ENCODE measurements at places on chromosomes 7 and 10.

- DNase-seq = no peak
Measured at GRCh38 chr7:32479574-32480200, 10.5 kb downstream of the LSM5 start.

- no peak for DNase-seq
Measured at GRCh38 chr7:134329614-134330346, 13.1 kb upstream of the SLC35B4 start.

GRCh38 chr7:41012041-41012440 is 690.8 kb downstream of the INHBA start:
- DNase-seq = no peak

DNA sequence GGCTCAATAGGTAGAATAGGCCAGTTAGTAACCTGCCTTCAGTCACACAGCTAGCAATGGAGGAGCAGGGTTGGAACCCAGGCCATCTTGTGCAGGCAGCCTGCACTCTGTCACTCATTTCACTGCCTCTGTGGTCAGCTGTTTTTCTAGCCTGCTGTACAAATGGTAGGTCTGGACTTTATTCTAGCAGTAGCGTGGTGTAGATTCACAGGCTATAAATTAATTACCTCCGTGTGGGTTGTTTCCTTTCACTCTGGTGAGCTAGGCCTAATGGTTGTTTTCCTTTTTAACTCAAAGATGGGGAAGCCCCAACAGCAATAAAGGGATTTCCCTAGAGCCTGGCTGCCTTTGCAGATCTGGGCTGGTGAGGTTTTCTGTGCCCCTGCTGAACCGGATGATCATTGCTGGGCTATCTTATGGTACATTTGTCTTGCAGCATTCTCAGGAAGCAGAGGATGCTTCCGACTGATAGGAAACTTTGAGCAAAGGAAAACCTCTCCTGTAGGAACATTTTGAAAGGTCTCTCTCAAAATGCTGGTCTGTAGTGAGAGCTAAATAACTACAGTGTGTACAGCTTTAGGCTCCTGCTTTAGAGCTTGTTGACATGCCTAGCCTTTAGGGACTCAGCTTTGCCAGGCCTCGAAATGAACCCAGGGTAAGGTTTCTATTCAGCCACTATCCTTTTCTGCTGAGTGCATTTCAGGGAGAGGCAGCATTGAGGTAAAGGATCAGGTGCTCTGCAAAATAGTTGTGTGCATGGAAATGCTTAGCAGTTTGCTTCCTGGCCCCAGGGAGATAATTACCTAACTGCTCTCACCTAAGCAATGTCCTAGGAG is 157.4 kb downstream of the ST7 start:
- no peak for DNase-seq

- no peak for DNase-seq
Measured at GRCh38 chr10:92173996-92174395, 116.9 kb downstream of the CPEB3 start.

DNA sequence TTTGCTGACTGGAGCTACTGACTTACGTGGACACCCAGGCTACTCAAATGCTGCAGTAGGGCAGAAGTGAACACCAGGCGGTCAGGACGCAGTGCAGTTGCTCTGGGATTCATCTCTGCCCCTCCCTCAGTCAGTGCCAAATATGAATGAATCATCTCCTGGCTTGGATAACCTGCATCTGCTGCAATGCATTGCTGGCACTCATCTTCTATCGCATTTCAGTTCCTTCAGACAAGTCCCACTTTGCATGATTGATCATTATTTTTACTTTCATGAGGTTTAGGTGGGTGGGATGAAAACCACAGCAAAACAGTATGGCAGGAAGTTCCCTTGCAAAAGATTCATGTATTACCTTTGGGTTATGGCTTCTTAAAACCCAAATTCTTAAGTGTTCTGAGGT is 224.6 kb upstream of the NRP1 start:
- DNase-seq = no peak

- no peak for DNase-seq
Measured at GRCh38 chr7:144987686-144988085, 151.8 kb upstream of the TPK1 start.

DNA sequence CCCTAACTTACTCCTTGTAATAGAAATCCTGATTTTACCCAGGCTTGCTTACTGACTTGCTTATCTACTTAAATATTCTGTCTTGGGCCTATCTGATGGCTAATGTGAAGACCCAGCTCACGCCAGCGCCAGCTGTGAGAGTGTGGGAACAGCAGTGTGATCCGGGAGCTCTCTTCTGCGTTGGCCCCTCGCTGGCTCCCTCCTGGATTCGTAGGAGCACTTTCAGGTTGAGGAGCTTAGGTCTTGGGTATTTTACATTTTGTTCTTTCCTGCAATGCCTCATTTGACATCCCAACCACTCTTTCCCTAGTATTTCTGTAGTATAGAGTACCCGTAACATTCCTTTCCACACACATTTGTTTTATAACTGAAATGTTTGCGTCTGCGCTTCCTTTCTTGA is 51.7 kb downstream of the CREM start:
- DNase-seq = no peak

GRCh38 chr7:66050990-66051448 is 24.6 kb upstream of the ASL start:
- DNase-seq = no peak

DNA sequence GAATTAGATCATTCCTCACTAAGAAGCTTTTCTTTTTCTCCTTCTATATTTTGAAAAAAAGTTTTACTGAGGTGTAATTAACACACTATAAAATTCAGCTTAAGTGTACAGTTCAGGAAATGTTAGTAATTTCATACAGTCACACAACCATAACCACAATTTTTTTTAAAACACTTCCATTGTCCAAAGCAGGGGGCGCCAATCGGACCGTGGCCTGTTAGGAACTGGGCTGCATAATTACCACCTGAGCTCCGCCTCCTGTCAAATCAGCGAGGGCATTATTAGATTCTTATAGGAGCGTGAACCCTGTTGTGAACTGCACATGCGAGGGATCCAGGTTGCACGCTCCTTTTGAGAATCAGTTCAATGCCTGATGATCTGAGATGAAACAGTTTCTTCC is 427.1 kb downstream of the TFEC start:
- no peak for DNase-seq
